HEK293T (cell line): ENCODE measurements at places on chromosomes 2 and 18.

- no peak for DNase-seq
Observed at GRCh38 chr2:216366777-216367471, 5.4 kb downstream of the MARCHF4 start.

DNA sequence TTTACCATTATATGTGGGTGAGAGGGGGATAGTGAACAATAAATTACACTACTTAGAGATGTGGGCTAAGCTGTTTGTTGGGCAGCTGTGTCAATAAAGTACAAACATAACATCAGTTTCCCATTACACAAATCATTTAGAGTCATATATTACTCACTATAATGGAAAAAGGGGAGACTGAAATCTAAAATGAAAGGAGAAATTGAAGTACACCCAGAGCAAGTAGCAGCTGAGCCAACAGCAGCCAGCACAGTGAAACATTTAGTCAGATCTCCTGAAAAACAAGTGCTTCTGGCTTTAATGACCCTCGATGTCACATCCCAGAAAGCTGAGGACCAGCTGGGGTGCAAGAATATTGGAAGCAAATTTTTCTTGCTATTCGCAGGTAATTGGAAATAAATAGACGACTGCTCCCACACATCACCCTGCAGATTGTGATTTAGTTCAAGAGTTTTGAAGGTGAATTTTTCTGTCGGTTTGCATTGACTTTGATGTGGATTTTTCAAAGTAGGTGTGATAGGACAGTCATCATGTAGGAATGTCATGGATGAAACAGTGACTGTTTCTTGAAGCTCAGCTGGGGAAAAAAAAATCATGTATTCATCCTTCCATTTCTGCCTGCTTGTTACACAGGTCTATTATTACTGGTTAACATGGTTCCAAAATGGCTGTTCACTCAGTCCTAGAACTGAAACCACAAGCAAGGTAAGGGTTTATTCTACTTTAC is 1607.3 kb upstream of the CELF4 start:
- no peak for DNase-seq

GRCh38 chr2:195534971-195535370 is 122.1 kb upstream of the SLC39A10 start:
- DNase-seq: no peak

- DNase-seq: no peak
Observed at GRCh38 chr2:240310201-240310600, 125.3 kb upstream of the GPC1 start.

DNA sequence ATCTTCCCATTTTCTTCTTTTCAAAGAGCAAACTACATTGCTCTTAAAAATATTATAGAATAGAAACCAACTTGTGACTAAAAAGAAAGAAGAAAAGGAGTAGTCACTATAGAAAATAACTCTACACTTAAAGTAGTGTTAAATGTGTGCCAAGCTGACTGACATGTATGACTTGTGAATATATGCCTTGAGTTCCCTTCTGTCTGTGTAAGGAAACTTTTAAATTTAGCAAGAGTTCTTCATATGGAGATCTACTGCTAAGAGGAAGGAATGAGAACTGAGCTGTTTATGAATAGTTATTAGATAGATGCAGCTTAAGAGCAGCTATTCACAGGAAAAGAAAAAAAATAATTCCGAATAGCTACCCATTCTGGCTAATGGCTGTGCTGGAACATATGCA is 1221.7 kb upstream of the ZEB2 start:
- no peak for DNase-seq

DNA sequence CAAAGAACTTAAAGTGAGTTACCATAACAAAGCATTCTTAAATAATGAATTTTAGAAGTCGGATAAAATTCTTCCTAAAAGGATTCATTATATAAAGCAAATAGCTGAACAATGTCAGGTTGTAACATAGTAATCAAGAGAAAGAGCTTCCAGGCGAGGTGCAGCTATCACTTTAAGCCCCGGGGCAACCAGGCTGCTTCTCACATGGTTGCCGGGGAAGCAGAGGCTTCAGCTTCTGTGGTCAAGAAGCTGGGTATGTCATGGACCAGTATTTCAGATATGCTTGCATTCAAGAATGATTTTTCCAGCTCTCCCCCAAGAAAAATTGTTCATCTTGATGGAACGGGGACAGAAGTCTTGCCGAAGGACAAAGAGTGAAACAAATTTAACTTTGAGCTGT is 23.6 kb upstream of the KYNU start:
- no peak for DNase-seq

- no peak for DNase-seq
Observed at GRCh38 chr18:79625924-79626561, 53.6 kb upstream of the CTDP1 start.

GRCh38 chr2:223086370-223086981 is 34.5 kb downstream of the KCNE4 start:
- DNase-seq: no peak

DNA sequence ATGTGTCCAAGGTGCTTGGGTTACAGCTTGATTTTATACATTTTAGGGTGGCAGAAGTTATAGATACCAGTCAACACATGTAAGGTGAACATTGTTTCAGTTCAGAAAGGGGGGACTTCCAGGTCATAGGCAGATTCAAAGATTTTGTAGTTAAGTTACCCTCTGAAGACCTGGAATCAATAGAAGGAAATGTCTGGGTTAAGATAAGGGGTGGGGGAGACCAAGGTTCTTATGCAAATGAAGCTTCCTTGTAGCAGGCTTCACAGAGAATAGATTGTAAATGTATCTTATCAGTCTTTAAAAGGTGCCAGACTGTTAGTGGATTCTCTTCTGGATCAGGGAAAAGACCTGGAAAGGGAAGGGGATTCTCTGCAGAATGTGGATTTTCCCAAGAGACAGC is 42.4 kb downstream of the BMPR2 start:
- no peak for DNase-seq

GRCh38 chr2:191844706-191845105 is 2.2 kb downstream of the CAVIN2 start:
- no peak for DNase-seq

DNA sequence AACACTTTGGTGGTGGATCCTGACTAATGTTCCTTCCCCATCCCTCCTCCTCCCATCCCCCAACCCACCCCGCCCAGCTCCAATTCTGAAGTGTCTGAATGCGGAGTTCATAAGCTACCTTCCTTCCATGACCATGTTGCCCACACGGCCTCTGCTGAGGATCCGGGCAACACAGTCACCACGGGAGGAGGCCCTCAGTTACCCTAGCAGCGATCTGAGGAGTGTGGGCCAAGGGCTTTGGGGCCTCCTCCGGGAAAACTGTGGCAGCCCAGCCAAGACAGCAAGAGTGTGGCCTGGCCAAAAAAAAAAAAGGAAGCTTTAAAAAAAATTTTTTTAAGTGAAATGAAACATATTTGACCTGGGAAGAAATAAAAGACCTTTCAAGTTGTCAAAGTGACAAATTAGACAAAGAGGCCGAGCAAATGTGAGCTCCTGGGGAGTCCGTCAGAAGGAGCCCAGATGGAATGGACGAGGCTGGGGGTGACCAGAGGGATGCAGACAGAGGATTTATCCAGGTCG is 169.0 kb upstream of the PKDCC start:
- no peak for DNase-seq
